Endothelial cell (in vitro differentiated cells): ENCODE measurements at places on chromosomes 13 and 19.
A peak's percentile ranks its signal among the peaks of the same experiment; 100 is the strongest.

DNA sequence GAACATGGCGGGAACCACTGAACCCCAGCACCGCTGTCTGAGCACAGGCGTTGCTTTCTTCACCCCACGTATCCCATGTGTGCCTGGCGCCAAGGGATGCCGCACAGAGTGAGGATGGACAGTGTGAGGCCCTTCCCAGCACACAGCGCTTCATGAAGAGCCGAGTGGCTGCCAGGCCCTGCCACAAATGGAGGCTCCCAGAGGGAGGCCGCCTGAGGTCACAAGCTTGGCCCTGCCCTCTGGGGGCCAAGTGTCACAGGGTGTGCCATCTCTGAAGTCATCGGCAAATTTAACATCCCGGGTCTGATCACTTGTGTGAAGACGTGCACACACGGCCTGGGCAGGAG lies 24.4 kb downstream of the MPND start:
- DNase-seq: no peak

- DNase-seq: no peak
These were observed 18.3 kb downstream of the ZIC5 start for GRCh38 chr13:99953138-99953755.

GRCh38 chr19:56769650-56770049 lies 70.9 kb downstream of the PEG3 start:
- no peak for DNase-seq

- DNase-seq: no peak
These were observed 62.4 kb downstream of the URI1 start for GRCh38 chr19:30004403-30004802.

DNA sequence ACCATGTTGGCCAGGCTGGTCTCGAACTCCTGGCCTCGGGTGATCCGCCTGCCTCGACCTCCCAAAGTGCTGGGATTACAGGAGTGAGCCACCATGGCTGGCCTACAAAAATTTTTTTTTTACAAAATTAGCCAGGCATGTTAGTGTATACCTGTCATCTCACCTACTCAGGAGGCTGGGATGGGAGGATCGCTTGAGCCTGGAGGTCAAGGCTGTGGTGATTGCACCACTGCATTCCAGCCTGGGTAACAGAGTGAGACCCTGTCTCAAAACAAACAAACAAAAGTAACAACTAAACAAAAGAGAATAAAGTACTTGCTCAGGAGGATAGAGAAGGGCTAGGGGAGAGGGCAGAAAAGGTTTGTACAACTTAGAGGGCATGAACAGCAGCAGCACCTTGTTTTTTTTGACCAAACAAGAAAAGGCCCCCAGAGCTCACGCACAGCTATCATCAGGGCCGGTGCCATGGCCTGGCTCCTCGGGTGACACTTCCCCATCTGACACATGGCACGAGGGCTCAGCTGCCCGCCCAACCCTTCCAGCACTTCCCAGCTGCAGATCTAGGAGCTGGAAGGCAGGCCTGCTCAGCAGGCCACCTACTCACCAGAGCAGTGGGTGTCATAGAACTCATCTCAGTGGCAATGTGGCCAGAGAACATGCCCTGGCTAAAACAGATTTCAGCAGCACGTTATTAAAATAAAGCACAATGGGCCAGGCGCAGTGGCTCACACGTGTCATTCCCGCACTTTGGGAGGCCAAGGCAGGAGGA lies 8.6 kb upstream of the SLC7A9 start:
- DNase-seq: no peak

DNA sequence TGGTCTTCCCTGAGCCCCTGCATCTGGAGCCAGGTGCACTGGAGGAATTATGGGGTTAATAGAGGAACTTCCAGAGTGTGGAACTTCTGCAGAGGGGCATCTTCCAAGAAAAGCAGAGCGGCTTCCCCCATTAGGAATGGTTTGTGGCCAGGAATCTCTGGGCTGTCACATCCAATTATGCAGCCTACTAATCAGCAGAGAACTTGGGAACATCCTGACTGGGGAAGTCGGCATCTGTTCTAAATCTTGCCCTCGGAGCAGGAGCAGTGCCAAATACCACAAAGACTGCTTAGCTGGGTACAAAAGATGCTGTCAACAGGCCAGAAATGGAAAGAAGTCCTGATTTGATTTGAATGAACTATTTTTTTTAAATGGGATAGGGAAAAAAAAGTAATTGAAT lies 435.1 kb downstream of the ZNF536 start:
- no peak for DNase-seq

- no peak for DNase-seq
These were observed 4.7 kb downstream of the RASA3 start for GRCh38 chr13:114127473-114128347.

DNA sequence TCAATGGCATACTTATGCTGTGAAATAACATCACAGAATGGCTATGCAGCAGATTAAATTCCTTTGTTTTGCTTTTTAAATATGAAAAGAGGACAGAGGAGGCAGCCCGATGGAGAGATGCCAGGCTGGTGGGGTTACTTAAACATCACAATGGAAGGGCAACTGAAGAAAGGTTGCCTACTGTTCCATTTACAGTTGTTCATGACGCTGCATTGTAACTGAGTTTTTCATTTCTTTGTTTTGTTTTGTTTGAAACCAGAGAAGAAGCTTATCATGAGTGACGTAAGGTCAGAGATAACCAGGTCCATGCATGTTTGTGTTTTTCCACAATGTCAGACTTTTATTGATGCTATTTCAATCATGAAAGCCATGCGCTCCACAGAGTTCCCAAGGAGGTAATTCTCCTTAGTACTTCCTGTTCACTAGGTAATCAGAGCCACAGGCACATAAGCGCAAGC lies 273.8 kb downstream of the LHFPL6 start:
- DNase-seq: no peak

GRCh38 chr13:71517004-71517403 lies 350.0 kb downstream of the DACH1 start:
- DNase-seq: no peak

DNA sequence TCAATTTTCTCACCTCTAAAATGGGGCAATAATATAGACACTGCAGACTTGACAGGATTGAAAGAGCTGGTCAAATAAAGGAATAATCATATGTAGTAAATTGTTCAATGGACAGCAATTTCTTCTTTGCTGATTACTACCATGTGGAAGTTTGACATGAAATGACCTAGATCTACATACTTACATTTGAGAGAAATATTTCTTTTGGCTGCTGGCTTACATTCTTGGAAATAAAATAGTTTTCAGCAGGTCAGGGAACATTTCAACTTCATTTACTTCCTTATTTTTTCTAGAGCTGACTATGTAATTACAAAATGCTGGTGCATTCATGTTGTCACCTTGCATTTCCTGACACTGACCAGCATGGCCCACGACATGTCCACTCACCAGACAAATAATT lies 294.6 kb upstream of the MIR17HG start:
- no peak for DNase-seq

DNA sequence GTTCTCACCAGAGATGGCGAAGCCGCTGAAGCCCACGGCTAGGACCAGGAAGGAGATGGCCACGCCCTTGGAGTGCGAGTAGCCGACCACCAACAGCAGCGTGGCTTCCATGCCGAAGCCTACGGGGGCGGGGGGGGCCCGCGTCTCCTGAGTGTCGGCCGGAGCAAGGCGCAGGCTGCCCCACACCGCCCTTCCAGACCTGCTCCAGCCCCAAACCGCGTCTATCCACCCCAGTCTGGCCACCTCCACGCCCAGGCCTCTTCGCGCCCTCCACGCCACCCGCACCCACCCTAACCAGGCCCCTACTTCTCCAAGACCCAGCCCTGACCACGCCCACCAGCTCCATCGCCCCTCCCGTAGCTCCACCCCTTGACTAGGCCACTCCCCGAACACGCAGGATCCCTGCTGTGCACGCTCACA lies 6.2 kb downstream of the GFY start:
- no peak for DNase-seq

DNA sequence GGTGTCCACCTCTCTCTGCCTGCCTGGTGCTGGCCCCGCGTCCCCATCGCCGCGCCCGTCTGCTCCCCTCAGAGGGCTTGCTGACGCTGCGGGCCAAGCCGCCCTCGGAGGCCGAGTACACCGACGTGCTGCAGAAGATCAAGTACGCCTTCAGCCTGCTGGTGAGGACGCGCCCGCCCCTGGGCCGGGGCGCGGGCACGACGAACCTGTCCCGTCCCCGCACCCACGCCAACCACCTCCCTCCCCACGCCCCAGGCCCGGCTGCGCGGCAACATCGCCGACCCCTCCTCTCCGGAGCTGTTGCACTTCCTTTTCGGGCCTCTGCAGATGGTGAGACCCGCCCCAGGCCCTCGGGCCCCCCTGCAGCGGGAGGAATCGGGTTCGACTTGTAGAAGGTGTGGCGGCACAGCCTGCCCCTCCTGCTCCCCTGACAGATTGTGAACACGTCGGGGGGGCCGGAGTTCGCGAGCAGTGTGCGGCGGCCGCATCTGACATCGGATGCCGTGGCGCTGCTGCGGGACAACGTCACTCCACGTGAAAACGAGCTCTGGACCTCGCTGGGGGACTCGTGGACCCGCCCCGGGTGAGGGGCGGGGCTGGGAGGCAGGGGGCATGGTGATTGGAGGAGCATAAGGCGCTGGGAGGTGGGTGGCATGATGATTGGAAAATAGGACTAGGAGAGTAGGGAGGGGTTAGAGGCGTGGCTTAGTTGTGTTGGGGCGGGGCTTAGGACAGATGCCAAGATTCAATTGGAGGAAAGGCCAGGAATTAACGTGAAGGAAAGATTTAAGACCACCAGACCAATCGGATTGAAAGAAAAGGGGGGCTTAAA lies 6.6 kb downstream of the EPS8L1 start:
- DNase-seq: no peak

DNA sequence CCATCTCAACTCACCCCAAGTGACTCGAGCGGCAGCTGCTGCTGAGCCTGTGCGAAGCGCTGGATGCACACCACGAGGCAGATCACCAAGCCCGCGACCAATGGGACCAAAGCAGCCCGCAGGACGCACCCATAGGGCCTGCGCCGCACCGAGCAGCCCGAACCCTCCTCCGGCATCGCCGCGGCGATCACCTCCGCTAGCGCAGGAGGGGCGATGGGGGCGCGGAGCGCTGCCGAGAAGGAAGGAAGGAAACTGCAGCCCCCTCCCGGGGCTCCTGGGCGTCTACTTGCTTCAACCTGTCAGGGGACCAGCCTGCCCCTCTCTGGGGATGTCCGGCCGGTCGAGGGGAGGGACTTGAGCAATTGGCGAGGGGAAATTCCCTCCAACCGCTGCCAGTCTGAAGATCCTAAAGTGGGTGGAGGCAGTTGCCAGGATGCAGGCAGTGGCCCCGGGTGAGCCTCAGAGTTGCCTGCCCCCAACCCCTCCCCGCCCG lies at the start of gene CD70:
CD70 (minus strand) TSS at position 324 of the 493 bp plus-strand sequence; CDS start at position 176, 148 bp downstream.
- DNase-seq: peak; percentile 19

DNA sequence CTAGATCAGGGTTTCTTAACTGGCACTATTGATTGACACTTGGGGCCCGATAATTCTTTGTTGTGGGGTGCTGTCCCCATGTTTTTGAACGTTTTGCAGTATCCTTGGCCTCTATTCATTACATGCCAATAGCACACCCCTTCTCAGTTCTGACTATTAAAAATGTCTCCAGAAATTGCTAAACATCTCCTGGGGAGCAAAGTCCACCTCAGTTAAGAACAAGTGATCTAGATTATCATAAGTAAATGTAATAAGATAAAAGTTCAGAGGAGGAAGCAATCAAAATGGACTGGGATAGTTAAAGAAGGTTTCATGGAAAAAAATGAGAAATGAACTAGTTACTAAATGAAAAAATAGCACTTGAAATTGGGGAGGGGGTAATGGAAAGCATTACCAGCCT lies 98.1 kb upstream of the MIR17HG start:
- no peak for DNase-seq

DNA sequence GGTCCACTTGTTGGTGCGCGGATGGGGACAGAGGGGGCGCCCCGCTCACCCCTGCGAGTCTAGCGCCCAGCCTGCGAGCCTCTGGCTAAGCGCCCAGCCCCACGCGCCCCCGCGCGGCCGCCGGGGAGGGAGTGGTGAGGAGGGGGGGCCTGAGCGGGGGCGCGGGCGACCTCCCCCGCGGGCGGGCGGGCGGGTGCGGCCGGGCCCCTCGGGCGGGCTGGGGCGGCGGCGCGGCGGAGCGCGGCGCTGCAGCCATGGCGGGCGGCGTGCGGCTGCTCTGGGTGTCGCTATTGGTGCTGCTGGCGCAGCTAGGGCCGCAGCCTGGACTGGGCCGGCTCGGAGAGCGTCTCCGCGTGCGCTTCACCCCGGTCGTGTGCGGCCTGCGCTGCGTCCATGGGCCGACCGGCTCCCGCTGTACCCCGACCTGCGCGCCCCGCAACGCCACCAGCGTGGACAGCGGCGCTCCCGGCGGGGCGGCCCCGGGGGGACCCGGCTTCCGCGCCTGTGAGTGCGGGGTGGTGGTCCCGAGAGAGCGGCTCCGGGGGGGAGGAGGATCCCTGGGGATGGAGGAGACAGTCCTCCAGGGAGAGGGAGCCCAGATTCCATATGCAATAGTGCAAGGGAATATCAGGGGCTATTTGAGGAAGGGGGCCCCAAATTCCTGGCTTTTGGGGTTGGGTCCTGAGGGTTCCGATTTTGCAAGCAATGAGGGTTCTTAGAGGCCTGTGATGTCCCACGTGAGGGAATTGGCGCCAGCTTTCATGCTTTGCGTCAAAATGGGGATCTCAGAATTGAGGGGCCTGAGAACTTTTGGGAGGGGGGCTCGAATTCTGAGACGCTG lies at the start of gene LTBP4:
LTBP4 (plus strand) TSS at position 236 of the 841 bp plus-strand sequence; CDS start at position 255, 19 bp downstream.
- DNase-seq: peak; percentile 40

DNA sequence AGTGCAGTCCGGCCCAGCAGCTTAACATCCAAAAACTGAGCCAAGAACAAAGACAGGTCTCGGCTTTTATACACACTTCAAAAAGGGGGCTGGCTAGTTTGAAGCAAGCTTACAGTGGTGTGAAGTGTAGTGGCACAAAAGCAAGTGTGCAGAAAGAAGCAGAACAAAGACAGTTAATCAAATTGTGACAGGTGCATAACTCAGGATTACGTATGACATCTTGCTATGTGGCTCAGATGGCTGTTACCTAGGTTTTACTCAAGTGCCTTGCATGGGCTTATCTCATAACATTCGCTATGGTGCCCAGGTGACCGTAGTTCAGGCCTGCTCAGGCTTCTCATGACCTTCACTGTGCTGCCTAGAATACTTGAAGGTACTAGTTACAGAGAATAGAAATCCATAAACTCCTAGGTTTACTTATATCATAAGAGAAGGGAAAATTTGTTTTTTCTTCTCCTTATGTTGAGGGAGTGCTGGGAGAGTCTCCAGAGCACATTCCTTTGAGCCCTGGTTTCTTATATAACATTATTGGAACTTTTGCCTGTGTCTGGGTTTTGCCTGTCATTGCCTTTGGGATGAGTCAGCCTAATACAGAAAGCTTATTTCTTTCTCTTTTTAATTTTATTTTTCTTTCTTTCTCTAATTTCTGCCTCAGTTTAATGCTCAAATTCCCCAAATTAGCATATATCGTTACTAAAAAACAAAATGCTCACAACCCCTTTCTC lies 1629.1 kb upstream of the PCDH20 start:
- DNase-seq: no peak

GRCh38 chr19:2540646-2541454 lies 64.9 kb downstream of the GADD45B start:
- DNase-seq: peak; percentile 89

- DNase-seq: no peak
These were observed 19.8 kb upstream of the GNA15 start for GRCh38 chr19:3115916-3116602.
